ENCODE measurements at places on chromosomes 2 and 18. TPM values are rescaled to one million over a fixed set of nuclear protein-coding genes. Genes with fewer than 3 reads are reported as not detected.

GRCh38 chr2:397521-397920 is 109.6 kb upstream of the ALKAL2 start:
- no peak for DNase-seq

GRCh38 chr2:73827018-73827417 is 1.7 kb upstream of the STAMBP start:
- DNase-seq: no peak

DNA sequence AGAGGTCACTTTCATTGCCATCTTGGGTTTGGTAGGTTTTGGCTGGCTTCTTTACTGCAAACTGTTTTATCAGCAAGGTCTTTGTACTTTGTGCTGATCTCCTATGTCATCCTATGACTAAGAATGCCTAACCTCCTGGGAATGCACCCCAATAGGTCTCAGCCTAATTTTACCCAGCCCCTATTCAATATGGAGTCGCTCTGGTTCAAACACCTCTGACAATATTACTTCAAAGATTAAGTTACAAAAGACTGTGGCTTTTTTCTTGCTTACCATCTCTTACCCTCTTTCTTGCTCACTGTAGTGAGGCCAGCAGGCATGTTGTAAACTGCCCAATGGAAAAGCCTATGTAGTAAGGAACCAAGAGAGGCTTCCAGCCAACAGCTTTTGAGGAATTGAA is 17.9 kb upstream of the RGPD8 start:
- DNase-seq: no peak

DNA sequence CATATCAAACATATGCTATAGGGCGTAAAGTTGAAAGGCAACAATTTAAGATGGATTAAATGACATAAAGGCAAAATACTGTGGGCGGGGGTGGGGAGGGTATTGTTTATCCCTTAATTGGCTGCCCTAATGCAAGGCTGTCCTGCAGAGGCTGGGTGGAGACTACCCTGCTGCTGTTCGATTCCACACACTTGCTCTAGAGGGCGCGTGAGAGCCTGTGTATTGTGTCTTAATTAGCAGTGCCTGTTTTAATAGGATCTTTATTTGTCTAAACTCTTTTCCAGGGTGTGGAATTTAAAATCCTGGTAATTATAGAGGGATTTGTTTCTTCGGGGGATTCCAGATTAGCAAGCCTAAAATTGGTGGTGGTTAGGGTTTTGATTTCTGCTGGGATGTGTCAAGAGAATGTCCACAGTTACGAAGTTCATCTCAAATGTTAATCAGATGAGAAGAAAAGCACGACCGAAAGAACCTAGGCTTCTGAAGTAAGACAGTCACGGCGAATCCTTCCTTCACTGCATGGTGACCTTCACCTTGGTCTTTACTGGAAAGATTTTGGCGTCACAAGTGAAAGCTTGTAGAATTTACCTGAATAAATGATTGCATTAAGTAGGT is 103.5 kb upstream of the MAP3K20 start:
- no peak for DNase-seq

GRCh38 chr2:95046371-95047112 is 21.0 kb downstream of the MAL start:
- DNase-seq: no peak

GRCh38 chr2:116917196-116917595 is 897.3 kb upstream of the DDX18 start:
- DNase-seq: no peak

GRCh38 chr2:9640403-9641104 is 9.8 kb upstream of the YWHAQ start:
- DNase-seq: no peak

DNA sequence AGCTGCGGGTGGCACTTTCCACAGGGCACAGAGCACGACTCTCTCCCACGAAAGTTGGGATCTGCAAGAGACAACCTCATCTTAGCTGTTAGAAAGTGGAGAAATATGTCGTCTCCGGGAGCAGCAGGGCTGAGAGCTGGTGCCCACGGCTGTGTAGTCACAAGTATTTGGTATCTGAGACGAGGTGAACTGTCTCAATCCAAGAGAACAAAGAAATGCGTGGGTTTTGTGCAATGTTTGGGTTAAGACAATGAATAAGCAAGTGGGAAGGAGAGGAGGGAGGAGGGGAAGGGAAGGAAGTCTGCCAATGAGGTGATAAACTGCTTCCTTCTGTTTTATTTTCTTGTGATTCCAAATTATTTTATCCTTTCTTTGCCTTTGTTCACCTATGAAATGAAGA is 18.0 kb downstream of the DYTN start:
- no peak for DNase-seq

- DNase-seq: no peak
Measured at GRCh38 chr2:235347691-235348090, 146.2 kb upstream of the AGAP1 start.

DNA sequence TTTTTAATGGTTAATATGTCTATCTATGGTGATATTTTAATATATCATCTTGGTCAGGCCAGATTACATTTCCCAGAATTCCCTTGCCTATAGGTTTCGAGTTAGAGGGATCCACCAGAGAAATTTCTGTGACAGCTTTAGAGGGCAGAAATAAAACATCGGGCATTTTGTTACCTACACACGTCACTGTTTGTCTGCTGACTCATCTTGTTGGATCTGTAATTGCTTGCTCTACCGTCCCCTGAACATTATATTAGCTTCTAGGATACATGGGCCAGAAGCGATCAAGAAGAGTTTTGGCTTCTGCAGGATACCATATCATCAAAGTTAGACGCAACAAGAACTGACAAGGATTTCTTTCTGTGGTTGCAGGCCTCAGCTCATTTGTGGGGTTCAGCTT is 795.8 kb upstream of the GCFC2 start:
- DNase-seq: no peak

- DNase-seq: no peak
Measured at GRCh38 chr18:55233857-55234256, 274.6 kb upstream of the CCDC68 start.

Gene INHBB
- 5.9 TPM for total RNA-seq

Gene G6PC2
- not detected for total RNA-seq

Gene SERPINB3
- not detected for total RNA-seq
